ENCODE measurements at places on chromosomes 7 and 10.
A peak's percentile ranks its signal among the peaks of the same experiment; 100 is the strongest.

- peak; percentile 22 for DNase-seq
Measured at GRCh38 chr7:127819975-127820731, 168.2 kb downstream of the SND1 start.

- no peak for DNase-seq
Measured at GRCh38 chr7:46165276-46165675, 244.2 kb upstream of the IGFBP3 start.

GRCh38 chr7:1220977-1221745 lies 11.5 kb upstream of the UNCX start:
- no peak for DNase-seq

- DNase-seq = no peak
Measured at GRCh38 chr7:88565401-88565800, 194.1 kb upstream of the ZNF804B start.

Measured in ACHN (cell line).